Epithelial cell of proximal tubule (primary cell): ENCODE measurements at places on chromosomes 7 and 10. TPM values are rescaled to one million over a fixed set of nuclear protein-coding genes. Genes with fewer than 3 reads are reported as not detected.

The VGF gene
- 1.4 and 20.9 TPM in 2 replicates for total RNA-seq

The OPN1SW gene
- not detected in 2 replicates for total RNA-seq

The CALML5 gene
- 0.65 TPM in 1 of 2 replicates, not detected in the other for total RNA-seq

DNA sequence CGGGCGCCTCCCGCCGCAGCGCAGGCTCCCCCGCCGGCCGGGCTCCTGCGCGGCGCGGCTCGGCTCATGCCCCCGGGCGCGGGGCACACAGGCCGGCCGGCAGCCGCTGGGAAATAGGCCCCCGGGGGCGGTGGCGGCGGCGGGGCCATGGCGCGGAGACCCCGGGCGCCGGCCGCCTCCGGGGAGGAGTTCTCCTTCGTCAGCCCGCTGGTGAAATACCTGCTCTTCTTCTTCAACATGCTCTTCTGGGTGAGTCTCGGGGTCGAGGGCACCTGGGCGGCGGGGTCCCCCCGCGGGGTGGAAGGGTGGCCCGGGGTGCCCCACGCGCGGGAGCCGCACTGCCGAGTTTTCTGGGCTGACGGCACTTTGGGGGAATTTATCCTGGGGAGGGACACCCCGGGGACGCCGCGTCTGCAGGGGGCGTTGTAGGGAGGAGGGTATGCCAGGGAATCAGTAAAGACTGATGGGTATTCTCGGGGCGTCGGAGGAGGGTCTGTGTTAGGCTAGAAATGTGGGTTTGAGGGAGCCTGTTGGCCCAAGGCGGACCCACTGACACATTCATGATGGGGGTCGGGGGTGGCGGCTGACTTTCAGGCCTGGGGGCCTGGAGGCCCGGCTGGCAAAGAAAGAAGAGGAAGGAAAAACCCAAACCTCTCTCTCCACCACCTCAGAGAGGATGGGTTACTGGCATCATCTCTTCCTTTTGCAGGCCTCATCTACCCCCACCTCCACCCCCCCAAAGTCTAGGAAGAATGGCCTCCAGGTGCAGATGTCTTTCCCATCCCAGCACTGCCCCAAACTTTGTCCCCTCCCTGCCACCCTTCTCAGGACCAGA lies 544 bp downstream of the TSPAN33 start:
- DNase-seq = no peak
